ENCODE measurements at places on chromosomes 12 and 14.

DNA sequence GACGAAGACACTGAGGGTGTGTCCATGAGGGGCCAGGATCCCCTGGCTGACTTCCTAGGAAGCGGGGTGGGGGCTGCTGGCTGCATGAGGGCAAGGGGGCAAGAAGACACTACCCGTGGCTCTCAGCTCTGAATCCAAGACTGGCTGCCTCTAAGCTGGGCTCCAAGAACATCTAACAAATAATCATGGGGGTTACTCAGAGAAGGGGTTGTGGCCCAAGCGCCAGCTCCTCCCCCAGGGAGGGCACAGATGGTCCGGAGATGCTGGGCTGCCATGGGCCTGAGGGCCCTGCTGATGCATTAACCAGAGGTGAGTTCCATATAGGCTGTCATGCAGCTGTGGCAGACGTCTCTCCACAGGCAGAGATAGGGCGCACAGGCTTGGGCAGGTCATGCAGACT lies 14.3 kb downstream of the SYNDIG1L start:
- DNase-seq, result no peak

DNA sequence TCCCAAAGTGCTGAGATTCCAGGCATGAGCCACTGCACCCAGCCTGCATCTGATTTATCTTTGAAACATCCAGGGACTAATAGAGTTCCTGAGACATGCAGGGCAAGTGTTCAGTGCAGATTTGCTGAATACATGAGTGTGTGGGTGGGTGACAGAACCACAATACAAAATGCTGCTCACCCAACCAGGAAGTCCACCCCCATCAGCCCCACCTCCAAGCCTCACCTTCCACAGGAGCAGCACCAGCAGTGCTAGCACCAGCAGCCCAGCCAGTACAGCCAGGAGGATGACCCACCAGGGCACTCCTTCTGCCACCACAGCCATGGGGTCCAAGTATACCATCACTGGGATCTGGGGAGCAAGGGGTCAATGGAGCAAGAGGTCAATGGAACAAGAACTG lies 20.0 kb downstream of the ITGA7 start:
- DNase-seq, result no peak

DNA sequence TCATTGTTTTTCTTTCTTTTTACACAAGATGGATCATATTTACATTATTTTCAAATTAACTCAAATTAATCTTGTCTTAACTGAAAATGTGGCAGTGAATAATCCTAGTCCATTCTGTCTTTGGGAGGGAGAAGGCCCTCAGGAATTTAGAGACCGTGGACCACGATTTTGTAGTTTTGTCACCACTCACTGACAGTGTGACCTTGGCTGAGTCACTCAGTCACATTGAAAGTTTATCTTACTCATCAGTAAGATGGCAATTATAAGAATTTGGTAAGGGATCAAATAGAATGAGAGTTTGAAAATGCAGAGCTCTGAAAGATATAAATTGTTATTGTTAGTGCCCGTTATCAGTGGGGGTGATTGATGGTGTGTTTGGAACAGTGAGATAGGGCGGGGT lies 16.4 kb downstream of the FOXJ2 start:
- no peak for DNase-seq

DNA sequence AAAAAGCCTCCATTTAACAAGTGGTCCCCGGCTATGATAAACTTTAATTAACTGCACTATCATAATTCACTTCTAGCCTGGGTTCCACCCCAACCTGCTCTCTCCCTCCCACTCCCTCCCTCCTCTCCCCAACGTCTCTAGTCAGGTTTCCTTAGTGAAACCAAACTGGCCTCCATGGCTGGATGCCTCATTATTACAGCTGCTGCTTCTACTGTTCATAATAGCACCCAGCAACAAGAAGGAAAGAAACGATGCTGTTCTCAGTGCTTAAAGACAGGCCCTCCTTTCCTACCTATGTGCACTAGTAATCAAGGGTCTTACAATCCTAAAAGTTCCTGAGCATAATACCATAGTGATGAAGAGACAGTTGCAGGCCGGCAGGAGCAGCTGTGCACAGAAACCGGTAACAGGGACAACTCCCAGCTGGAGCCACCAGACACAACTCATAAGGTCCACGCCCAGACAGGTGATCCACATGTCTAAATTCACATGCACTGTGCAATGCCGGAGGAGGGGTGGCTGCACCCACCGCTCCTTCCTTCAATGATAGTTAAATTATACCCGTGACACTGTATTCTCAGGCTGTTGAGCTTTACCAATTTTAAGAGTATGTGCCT lies 6.2 kb downstream of the IRF2BPL start:
- DNase-seq, result no peak

- no peak for DNase-seq
Measured at GRCh38 chr12:92363295-92364146, 217.9 kb upstream of the BTG1 start.

GRCh38 chr12:7282844-7283243 lies 21.0 kb upstream of the ACSM4 start:
- no peak for DNase-seq

GRCh38 chr12:111886662-111887545 lies 44.9 kb downstream of the MAPKAPK5 start:
- no peak for DNase-seq

GRCh38 chr12:14126692-14127091 lies 145.3 kb upstream of the GRIN2B start:
- no peak for DNase-seq

DNA sequence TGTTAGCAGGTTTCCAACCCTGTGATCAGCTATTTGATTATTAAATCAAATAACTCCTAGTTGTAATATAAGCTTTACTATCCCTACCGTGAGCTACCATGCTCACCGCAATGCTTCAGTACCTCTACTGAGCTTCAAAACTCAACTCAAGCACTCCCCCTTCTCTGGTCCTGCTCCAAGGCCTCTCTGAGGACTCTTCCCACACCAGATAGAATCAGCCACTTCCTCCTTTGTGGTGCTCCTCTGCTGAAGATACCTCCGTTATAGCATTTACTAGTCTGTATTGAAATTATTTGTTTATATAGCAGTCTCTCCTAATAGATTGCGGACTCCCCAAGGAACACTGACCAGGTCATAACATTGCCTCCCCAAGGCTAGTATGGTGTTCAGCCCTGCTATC lies 17.5 kb downstream of the AREL1 start:
- DNase-seq, result no peak
